ENCODE measurements at places on chromosomes 4 and X.

- H3K36me3 ChIP-seq, result no peaks in the 10 kb centered on the region
- H3K27ac ChIP-seq, result no peak overlapping the region
- DNase-seq, result no peak
- H3K27me3 ChIP-seq, result no peaks in the 10 kb centered on the region
- H3K4me1 ChIP-seq, result peaks cover under 1% of the 10 kb centered on the region
These were observed 44.8 kb upstream of the NSG1 start for GRCh38 chr4:4341861-4342650.

DNA sequence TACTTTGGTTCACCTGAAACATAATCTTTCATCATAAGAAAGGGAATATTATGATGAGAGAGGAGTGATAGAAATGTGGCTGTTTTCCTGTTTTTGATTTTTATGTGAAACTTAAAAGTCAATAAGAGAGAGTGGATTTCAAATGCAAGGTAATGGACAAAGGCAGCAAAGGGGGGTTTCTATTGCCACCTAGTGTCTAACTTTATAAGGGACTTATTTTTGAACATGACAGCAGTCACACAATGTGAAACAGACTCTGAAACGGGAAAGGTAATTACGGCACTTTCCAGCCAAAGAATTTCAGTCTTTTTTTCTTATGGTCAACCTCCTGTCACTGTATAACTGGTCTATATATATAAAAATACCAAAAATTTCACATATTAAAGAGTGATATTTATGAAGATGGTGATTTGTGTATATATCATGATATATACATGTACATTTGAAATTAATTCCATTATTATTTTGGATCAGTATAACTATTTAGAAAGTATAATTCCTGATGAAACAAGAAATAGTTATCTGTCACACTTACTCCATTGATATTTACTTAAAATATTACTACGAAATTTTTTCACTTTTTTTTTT lies 127.1 kb downstream of the FBXO8 start:
- H3K27me3 ChIP-seq, result no peaks in the 10 kb centered on the region
- no peak for DNase-seq
- H3K36me3 ChIP-seq, result no peaks in the 10 kb centered on the region
- no peak overlapping the region for H3K27ac ChIP-seq

DNA sequence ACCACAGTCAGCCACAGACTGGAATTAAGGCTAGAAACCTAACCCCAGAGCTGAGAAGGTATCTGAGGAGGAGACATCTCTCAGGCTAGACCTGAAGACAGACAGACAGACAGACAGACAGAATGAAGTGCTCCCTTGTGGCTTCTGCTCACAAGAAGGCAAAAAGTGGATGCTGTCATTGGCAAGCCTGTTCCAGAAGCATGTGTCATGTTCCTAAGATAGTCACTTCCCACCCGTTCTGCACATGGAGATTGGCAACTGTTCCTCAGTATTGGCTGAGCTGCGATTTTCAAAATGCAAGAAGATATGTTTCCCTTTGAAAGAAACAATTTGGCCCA lies 166.4 kb downstream of the NSUN7 start:
- H3K36me3 ChIP-seq, result no peaks in the 10 kb centered on the region
- DNase-seq, result no peak
- H3K27ac ChIP-seq, result no peak overlapping the region
- H3K4me1 ChIP-seq, result no peaks in the 10 kb centered on the region

- peak overlapping the region; percentile 48 for H3K27ac ChIP-seq
- H3K4me1 ChIP-seq, result peaks cover 30% of the 10 kb centered on the region
- no peaks in the 10 kb centered on the region for H3K27me3 ChIP-seq
- no peak for DNase-seq
- H3K36me3 ChIP-seq, result peaks cover 78% of the 10 kb centered on the region
These were observed 37.8 kb downstream of the GAB3 start for GRCh38 chrX:154712781-154713740.

DNA sequence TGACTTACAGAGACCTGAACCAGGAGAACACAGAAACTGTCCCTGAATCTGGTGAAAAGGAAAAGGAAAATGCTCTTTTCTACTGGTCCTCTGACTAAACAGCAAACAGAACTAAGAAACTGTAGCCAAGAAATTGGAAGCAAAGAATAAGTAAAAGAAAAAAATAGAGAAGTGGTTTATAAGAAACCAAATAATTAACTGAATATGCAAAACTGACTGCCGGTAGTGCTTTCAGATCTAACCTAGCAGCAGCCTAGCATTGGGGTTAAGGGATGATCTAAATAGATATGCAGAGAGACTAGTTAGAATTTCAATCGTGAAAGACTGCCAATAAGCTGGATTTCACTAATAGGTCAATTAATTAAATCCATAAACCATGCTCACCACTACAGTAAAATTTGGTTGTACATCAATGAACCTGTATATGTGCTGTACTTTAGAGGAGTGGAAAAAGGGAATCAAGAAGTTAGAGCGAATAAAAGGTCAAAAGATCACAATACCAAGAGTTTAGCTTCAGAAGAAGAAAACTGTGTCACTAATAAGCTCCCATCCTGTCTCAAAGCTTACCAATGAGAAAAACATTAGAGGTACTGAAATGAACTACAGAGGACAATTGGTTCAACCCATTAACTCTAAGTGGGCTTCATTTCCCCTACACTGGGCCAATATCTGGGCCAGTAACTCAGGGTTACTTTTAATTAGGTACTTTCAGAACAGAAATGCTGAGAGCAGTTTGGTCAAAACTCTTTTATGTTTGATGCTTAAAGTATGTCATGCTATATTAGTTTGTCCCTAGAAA lies 53.6 kb downstream of the KLHL13 start:
- no peak overlapping the region for H3K27ac ChIP-seq
- no peaks in the 10 kb centered on the region for H3K27me3 ChIP-seq
- no peak for DNase-seq
- H3K36me3 ChIP-seq, result no peaks in the 10 kb centered on the region
- no peaks in the 10 kb centered on the region for H3K4me1 ChIP-seq

DNA sequence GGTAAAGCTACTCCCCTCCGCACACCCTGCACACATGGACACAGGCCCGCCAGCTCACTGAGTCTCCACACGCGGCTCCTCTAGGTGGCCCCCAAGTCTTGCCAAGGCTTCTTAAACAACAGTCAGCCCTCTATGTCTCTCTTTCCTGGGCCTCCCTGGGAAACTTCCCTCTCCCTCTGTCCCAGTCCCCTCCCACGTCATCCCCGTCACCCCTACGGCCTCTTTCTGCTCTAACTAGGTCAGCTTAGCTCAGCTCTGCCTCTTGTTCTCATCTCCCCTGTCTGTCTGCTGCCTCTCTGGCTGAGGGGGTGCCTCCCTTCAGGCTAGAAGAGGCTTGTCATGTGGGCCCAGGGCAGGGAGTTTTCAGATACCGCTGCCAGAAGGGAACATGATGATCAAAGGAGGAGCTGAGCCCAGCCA lies 38.8 kb downstream of the SEPTIN6 start:
- peak; percentile 12 for DNase-seq
- H3K4me3 ChIP-seq, result no peak overlapping the region
- H3K27me3 ChIP-seq, result no peaks in the 10 kb centered on the region
- no peaks in the 10 kb centered on the region for H3K4me1 ChIP-seq
- peaks cover 85% of the 10 kb centered on the region for H3K36me3 ChIP-seq
- H3K27ac ChIP-seq, result peak overlapping the region; percentile 26

DNA sequence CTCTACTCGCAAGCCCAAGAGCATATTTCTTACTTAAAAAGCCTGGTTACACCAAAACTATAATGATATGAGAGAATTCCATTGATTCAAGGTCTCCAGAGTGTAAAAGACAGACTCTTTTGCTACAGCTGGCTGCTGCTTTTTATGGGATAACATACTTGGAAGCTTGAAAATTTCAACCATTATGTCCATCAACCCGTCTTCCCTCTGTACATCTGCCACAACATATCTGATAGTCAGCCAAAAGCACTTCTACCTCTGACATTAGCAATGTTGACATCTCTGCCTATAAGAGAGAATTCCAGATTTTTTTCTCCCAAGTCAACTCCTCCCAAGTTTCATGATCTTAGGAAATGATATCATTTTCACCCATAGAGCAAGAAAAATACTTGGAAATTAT lies 54.4 kb upstream of the IQCM start:
- no peaks in the 10 kb centered on the region for H3K27me3 ChIP-seq
- H3K4me1 ChIP-seq, result no peaks in the 10 kb centered on the region
- H3K36me3 ChIP-seq, result no peaks in the 10 kb centered on the region
- DNase-seq, result no peak
- H3K27ac ChIP-seq, result no peak overlapping the region

DNA sequence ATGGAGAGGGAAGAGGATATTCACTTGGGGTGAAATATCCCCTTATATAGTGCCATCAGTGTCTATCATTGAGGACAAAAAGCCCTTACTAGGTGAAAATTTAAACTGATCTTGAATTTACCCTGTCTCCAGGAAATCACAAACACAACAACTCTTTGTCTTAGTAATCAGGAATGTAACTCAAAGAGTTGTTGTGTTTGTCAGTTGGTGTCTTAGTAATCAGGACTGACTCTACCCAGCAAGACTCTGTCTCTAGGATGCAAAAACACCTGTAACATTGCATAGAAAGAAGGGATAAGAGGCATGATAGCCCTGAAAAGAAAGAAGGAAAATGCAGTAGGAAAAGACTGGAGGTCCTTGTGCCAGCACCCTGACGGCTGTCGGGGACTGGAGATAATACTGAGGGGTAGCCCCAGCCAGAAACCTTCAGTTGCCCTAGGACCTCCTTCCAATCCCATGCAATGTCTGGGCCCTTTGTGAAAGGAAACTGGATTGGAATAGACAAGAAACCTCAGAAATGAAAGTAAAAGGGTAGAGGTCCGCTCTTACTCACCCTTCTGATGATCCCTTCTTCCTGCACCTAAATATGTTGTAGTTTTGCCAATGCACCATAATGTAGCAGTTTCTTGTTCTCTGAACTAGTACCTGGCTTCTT lies 45.3 kb downstream of the HMGB2 start:
- peak overlapping the region; percentile 48 for H3K27ac ChIP-seq
- H3K27me3 ChIP-seq, result no peaks in the 10 kb centered on the region
- H3K36me3 ChIP-seq, result peaks cover 24% of the 10 kb centered on the region
- H3K4me1 ChIP-seq, result no peaks in the 10 kb centered on the region

- no peaks in the 10 kb centered on the region for H3K36me3 ChIP-seq
- H3K4me3 ChIP-seq, result no peak within 1 kb of the TSS
- no peaks in the 10 kb centered on the region for H3K27me3 ChIP-seq
- H3K27ac ChIP-seq, result no peak within 1 kb of the TSS
- no peaks in the 10 kb centered on the region for H3K4me1 ChIP-seq
These were observed at the start of gene BEX1 for GRCh38 chrX:103063918-103064434. BEX1 (minus strand) TSS chrX:103064171; CDS start chrX:103063274, 897 bp downstream.

DNA sequence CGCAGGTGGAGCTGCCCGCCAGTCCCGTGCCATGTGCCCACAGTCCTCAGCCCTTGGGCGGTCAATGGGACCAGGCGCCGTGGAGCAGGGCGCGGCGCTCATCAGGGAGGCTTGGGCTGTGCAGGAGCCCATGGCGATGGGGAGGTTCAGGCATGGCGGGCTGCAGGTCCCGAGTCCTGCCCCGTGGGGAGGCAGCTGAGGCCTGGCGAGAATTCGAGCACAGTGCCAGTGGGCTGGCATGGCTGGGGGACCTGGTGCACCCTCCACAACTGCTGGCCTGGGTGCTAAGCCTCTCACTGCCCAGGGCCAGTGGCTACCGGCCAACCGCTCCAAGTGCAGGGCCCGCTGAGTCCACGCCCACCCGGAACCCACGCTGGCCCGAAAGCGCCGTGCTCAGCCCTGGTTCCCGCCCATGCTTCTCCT lies 646.5 kb downstream of the GABRG1 start:
- no peak overlapping the region for H3K4me3 ChIP-seq
- no peak for DNase-seq

- peaks cover 5% of the 10 kb centered on the region for H3K27me3 ChIP-seq
- H3K4me1 ChIP-seq, result no peaks in the 10 kb centered on the region
- no peaks in the 10 kb centered on the region for H3K36me3 ChIP-seq
- DNase-seq, result no peak
- H3K27ac ChIP-seq, result no peak overlapping the region
- H3K4me3 ChIP-seq, result no peak overlapping the region
These were observed 2.8 kb downstream of the ARX start for GRCh38 chrX:25012793-25013631.

- H3K27me3 ChIP-seq, result no peaks in the 10 kb centered on the region
- H3K27ac ChIP-seq, result no peak overlapping the region
- no peaks in the 10 kb centered on the region for H3K36me3 ChIP-seq
- no peak for DNase-seq
- no peaks in the 10 kb centered on the region for H3K4me1 ChIP-seq
- no peak overlapping the region for H3K4me3 ChIP-seq
These were observed 216.1 kb upstream of the PSAPL1 start for GRCh38 chr4:7650606-7651385.

GRCh38 chr4:42710329-42710728 lies 53.4 kb upstream of the ATP8A1 start:
- no peak overlapping the region for H3K27ac ChIP-seq
- DNase-seq, result no peak
- H3K27me3 ChIP-seq, result no peaks in the 10 kb centered on the region
- H3K4me3 ChIP-seq, result no peak overlapping the region
- no peaks in the 10 kb centered on the region for H3K36me3 ChIP-seq
- H3K4me1 ChIP-seq, result no peaks in the 10 kb centered on the region

DNA sequence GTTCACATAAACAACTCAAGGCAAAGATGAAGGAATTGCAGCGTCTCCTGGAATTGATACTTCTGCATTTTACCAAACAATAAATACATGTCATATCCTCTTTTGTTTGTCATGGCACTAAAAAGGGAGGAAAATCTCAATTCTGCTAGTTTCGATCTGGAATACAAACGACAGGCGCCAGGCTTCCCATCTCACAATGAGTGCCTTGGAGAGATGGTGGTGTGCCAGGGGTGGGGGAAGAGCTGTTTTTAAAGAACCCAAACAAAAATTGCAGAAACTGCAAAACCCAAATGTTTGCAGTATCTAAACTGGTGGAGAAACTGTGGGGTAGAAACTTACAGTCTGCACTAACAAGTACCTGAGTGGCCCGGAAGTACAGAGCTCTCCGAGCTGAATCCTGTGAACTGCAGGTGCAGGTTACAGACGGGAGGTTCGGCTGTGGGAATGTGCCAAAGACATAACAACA lies 53.0 kb upstream of the KLF3 start:
- no peaks in the 10 kb centered on the region for H3K27me3 ChIP-seq
- no peak overlapping the region for H3K27ac ChIP-seq
- no peak overlapping the region for H3K4me3 ChIP-seq
- no peaks in the 10 kb centered on the region for H3K4me1 ChIP-seq

DNA sequence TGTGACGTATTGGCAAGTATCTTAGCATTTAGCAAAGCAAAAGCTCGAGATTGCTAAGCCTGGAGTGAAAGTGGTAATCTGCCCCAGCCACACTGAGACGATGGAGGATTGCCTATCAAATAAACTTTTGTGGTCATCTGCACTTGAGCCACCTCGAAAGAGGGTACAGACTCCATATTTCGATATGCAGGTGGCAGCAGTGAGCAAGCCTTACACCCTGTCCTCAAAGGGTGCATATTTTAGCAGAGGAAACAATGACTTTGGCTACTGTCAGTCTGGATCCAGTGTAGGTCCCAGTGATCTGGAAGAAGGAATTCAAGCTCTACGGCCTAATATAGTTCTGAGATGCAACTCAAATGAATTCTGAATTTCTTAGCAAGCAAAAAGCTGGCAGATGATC lies 153.9 kb downstream of the ATG4A start:
- H3K36me3 ChIP-seq, result no peaks in the 10 kb centered on the region
- no peaks in the 10 kb centered on the region for H3K27me3 ChIP-seq
- no peak for DNase-seq
- no peaks in the 10 kb centered on the region for H3K4me1 ChIP-seq
- no peak overlapping the region for H3K27ac ChIP-seq
- H3K4me3 ChIP-seq, result no peak overlapping the region

- no peaks in the 10 kb centered on the region for H3K36me3 ChIP-seq
- no peak overlapping the region for H3K4me3 ChIP-seq
- no peak overlapping the region for H3K27ac ChIP-seq
- H3K4me1 ChIP-seq, result no peaks in the 10 kb centered on the region
- no peak for DNase-seq
- no peaks in the 10 kb centered on the region for H3K27me3 ChIP-seq
These were observed 131.4 kb downstream of the GBA3 start for GRCh38 chr4:22824091-22824490.

Data from DND-41 (cell line).